Hepatocyte (in vitro differentiated cells): ENCODE measurements at places on chromosomes 4 and X.
A peak's percentile ranks its signal among the peaks of the same experiment; 100 is the strongest.

DNA sequence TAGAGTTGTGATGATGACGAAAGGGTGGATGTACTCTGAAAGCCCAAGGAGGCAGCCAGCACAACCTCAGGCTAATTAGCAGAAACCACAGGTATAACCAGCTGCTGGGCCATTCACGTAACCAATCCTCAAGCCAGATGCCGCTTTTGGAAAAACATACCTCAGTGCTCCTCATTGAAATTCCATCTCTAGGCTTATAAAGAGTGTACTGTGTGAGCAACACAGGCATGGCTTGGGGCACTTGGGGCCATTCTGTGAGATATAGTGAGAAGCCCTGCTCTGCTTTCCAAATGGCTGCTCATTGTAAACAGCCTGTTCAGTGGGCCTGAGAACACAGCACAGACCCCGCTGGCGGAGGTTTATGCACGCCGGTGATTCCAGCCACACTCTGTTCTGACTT is 182.1 kb upstream of the HHIP start:
- DNase-seq, result no peak

GRCh38 chrX:2547736-2548135 is 47.0 kb upstream of the DHRSX start:
- no peak for DNase-seq

DNA sequence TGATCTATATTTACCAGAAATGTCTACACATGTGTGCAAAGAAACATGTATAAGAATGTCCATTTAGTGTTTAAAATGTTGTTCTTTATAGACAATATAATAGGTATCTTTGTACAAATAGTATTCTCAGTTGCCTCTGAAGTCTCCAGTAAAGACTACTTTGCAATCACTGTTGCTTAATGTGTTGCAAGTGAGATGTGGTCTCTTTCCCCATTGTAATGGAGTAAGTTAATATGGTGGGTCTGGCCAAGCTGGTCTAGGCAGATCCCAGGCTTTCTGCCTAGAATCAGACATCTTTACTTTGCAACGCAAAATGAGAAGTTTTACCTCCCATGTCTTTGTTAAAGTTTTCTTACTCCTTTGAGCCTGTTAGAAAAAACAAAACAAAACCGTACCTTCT is 144.8 kb downstream of the GABRA3 start:
- no peak for DNase-seq

GRCh38 chr4:47145630-47146029 is 114.3 kb downstream of the GABRB1 start:
- DNase-seq, result peak; percentile 76

DNA sequence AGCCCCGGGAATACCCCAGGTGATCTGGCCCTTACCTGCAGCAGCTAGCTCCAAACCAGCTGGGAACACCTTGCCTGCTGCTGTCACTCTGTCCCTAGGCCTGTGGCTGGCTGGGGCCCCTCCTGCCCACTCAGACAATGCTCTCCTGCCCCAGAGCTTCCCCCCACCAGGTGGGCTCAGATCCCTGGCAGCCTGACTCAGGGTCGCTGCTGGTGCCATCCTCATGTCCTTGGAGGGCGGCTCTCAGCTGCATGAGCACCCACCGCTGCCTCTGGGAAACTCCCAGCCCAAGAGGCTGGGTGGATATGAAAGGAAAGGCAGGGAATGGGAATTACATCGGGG is 15.8 kb downstream of the C4orf50 start:
- DNase-seq, result no peak

GRCh38 chr4:113919145-113919544 is 60.3 kb downstream of the ARSJ start:
- DNase-seq, result no peak

DNA sequence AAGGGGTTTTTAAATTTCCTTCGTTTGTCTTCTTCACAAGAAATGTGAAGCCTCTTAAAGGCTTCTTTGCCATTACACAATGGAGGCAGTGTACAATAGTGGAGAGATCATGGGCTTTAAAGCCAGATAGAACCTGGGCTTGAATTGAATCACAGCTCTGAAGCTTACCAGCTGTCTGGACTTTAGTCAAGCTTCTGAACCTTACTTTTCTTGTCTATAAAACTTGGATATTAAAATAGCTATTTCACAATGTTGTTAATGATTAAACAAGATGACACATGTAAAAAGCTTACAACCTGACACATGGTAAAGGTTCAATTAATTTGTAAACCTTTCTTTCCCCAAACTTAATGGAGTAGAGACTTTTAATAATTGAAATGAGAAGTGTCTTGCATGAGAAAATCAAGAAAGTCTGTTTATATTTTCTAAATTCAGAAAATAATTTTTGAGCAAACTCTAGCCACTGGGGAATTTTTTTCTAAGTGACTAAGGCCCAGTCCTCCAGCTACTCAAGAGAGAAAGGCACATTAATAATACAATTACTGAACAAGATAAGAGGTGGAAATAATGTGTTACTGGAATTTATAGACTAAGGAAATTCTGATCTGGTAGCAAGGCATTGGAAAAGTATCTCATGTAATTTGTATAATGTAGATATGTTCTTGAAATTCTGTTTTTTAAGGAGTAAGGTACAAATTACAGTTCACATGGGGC is 21.7 kb upstream of the TBC1D8B start:
- peak; percentile 42 for DNase-seq

GRCh38 chrX:130172127-130172845 is 524 bp downstream of the RAB33A start:
- no peak for DNase-seq

DNA sequence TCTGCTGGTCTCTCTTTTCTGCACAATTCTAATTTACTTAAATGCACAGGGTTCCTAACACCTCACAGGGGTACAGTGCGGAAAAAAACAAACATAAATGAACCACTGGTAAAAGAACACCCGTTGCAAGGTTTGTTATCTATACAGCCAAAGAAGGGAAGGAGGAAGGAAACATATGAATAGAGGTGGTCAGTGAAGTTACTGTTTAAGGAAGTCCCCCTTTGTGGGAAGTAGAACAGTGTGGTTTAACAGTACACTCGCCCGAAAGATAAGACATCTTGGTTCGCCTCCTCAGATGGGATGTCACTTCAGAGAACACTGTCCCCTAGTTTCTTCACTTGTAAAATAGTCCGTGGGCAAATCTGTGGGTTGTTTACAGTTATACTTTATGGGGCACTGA is 57.5 kb downstream of the TEC start:
- DNase-seq, result no peak

GRCh38 chr4:89860971-89861370 is 24.0 kb upstream of the SNCA start:
- DNase-seq, result no peak

DNA sequence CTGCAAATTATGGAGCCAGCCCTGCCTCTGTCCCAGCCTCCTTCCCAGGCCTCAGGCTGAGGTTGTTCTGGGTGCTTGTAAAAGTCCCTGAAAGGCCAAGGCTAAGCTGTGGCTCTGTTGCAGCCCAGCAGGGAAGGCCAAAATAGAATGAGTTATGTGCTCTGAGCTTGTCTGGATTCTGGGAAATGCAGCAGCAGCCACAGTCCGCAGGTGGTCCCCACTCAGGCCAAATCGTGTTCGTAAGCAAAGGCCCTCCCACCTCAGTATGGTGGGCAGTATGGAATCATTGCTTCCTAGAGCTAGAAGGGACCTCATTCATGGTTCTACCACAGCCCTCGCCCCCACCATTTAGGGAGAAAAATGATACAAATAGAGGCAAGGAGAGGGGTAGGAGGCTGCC is 4.7 kb upstream of the TCEAL1 start:
- no peak for DNase-seq

- DNase-seq, result peak; percentile 77
These were observed 10.1 kb upstream of the ADH1A start for GRCh38 chr4:99300934-99301333.

- no peak for DNase-seq
These were observed 65.5 kb downstream of the MAML3 start for GRCh38 chr4:140088323-140088967.

- DNase-seq, result no peak
These were observed 72.7 kb downstream of the KDM6A start for GRCh38 chrX:44945736-44946135.
